ENCODE measurements at places on chromosomes 12 and 14.
A peak's percentile ranks its signal among the peaks of the same experiment; 100 is the strongest.

DNA sequence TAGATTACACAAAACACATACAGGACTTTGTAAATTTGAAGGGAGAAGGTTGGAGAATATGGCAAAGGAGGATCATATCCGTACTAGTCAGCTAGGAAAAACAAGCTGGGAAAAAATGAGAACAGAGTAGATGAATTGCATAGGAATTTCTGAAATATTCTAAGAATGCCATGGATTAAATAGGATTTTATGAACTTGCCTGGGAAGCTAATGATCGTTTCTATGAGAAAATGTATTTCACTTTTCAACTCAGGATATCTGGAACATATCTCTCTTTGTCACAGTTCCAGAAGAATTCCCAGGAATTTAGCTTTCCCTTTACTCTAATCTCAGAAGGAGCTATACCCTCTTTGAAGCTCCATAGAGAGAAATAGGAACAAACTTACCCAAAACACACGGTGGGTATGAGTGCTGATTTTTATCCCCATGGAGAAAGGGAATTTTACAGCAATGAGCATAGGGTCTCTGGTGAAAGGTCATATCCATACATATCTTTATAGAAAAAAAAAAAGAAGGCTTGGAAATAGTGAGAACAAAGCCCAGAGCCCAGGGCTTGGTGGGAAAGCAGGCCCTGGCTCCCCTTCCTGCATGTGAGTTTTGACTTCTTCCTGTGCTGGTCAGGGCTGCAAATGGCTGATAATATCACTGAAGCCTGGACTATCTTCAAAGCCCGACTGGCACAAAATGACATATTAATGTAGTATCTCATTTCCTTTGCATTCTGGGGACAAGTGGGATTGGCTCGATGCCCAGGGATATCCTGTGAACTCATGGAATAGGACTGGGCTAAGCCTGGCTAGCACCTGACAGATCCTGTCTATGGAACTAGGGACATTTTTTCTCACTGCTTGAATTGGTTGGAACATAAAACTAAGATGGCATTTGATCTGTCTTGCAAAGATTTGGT is 136.3 kb downstream of the AEBP2 start:
- no peak for DNase-seq

- no peak for DNase-seq
Observed at GRCh38 chr14:28596391-28596790, 170.2 kb upstream of the FOXG1 start.

DNA sequence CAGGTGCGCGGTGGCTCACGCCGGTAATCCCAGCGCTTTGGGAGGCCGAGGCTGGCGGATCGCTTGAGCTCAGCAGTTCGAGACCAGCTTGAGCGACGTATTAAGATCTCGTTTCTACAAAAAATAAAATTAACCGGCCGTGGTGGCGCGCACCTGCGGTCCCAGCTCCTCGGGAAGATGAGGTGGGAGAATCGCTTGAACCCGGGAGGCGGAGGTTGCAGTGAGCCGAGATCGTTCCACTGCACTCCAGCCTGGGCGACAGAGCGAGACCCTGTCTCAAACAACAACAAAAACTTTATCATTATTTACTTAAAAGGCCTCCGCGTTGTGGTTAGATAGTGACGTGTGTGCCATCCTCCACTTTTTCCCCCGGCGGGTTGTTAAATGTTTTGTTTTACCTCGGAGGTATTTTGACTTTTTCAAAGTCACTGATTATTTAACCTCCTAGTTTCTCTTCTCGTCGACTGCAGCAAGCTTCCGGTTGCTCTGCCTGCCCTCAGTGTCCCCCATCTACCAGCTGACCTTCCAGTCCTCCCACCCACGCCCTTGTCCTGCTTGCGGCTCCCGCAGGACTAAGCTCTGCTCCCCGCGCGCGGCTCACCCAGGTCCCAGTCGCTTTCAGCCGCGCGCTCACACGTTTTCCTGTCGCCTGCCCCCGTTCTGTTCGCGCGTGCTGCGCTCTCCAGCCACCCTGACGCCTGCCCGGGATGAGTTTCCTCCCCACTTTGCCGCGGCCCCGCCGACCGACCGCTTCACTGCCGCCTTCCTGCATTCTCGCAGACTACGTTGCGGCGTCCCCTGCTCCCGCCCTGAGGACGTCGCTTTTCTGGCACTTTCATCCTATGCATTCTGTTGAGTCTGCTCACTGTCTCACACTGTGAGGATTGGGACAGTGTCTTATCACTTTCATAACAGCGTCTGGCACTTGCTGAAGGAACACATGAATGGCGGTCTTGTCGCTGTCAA is 1.2 kb upstream of the SCAF11 start:
- peak; percentile 79 for DNase-seq

- DNase-seq: no peak
Observed at GRCh38 chr14:39266525-39266870, 32.8 kb downstream of the MIA2 start.

GRCh38 chr14:61331992-61332657 is 10.7 kb downstream of the PRKCH start:
- DNase-seq: no peak

GRCh38 chr12:87074781-87075180 is 818.6 kb upstream of the MGAT4C start:
- DNase-seq: no peak

DNA sequence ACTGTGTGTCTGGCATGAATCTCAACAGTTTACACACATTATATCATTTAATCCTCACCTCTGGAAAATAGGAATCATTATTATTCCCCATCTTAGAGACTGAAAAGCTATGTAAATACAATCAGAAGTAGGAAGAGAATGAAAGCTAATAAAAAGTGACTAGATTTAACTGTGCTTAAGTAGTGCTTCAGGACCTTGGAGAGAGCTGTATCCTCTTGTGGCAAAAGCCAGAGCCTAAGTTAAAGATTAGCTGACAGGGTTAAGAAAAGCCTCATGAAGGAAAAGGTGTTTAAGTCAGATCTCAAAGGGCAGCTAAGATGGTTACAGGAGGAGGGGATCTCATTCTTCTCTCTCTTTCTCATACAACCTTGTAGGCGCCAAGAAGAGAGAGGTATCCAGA is 65.3 kb upstream of the TMEM233 start:
- no peak for DNase-seq

- DNase-seq: no peak
Observed at GRCh38 chr12:2354151-2354991, 301.6 kb downstream of the CACNA1C start.

DNA sequence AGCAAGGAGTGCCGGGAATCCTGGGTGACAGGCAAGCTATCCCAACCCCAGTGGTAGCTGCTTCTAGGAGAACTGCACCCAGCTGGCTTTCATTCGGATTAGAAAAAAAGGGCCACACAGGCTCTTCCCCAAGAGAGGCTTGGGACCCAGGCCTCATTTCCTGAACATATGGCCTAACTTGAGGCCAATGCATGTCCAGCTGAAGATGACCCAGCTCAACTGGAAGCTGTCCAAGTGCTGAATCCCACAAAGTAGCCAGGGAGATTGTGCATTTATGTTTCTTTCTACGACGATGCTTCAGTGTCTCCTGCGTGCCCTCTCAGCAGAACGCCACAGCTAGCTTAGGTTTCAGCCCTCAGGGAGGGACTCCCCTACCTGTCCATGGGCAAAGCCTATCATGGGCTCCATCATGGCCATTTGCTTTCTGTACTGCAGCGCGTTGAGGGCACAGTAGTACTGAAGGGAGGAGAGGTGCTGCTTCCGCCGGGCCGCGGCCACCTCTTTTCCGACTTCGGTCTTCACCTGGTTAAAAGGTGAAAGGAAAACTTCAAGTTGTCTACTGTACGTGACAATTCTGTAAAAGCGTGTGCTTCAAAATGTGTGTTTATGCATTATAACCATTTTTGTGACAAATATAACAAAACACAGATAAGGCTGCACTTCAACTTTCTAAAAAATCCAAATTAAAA is 29.1 kb downstream of the APPL2 start:
- no peak for DNase-seq

- peak; percentile 5 for DNase-seq
Observed at GRCh38 chr14:20866963-20867362, 24.2 kb upstream of the RNASE3 start.

GRCh38 chr14:65415613-65416012 is 3.1 kb downstream of the FUT8 start:
- no peak for DNase-seq

GRCh38 chr12:106331599-106331998 is 25.9 kb upstream of the POLR3B start:
- no peak for DNase-seq

GRCh38 chr14:61358554-61359226 is 37.3 kb downstream of the PRKCH start:
- DNase-seq: no peak

- DNase-seq: no peak
Observed at GRCh38 chr12:30257618-30258017, 438.1 kb downstream of the IPO8 start.

- no peak for DNase-seq
Observed at GRCh38 chr12:51127050-51127729, 43.8 kb upstream of the CSRNP2 start.

- DNase-seq: no peak
Observed at GRCh38 chr12:84698576-84699333, 213.8 kb downstream of the SLC6A15 start.

DNA sequence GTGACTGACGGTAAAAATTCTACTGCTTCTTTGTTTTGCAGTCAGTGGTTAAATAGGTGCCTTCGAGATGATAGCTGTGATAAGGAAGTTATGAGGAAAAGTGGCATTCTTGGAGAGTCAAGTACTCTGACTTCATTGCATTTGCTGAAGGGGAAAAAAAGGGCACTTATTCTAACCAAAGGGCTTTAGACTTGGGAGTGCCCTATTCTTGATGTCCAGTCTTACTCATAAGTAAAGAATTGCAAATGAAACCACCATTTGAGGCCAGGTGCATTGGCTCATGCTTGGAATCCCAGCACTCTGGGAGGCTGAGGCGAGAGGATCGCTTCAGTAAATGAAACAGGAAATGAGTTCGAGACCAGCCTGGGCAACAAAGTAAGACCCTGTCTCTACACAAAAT is 40.3 kb downstream of the BRAP start:
- DNase-seq: no peak

DNA sequence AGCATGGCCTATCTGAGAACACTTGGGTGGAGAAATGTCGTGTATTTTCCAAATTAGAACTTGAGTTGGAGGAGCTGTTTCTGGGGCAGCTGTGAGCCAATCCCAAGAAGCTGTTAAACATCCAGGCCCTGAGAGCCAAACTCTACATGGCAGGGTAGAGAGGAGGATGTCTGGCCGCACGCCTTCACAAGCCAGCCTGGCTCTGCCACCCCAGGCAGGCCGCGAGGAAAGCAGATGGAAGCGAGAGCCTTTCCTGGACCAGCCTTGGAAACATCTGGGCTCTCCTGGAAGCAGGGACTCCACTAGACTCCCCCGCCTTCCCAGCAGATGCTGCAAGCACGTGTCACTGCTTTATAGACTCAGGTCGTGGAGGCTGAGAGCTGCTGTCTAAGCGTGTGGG is 312.8 kb upstream of the FKBP4 start:
- DNase-seq: no peak

Data from stimulated activated naive CD8-positive, alpha-beta T cell treated with anti-CD3 and anti-CD28 coated beads, Interleukin-15, Interleukin-2, amounts not matched to agents 100 U/mL and 50 U/mL, for 24 hours (primary cell).